ENCODE measurements at places on chromosomes 16 and 17.

DNA sequence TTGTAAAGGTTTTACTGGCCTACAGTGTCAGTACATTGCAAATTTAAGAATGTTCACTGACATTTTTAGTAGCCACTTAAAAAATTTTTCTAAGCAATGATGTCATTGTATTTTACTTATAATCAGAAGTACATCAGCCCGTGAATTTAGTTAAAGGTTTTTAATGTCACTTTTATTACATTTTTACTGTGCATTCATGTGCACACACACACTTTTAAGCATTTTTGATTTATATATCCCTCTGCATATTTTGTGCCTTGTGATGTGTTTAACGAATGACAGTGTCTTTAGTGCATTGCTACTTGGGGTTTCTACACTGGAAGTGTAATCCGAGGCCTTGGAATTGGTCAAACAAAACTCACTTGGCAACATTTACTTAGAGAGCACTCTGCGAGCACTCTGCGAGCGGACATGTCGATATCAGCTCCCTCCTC lies 190.4 kb downstream of the WWOX start:
- DNase-seq: no peak

DNA sequence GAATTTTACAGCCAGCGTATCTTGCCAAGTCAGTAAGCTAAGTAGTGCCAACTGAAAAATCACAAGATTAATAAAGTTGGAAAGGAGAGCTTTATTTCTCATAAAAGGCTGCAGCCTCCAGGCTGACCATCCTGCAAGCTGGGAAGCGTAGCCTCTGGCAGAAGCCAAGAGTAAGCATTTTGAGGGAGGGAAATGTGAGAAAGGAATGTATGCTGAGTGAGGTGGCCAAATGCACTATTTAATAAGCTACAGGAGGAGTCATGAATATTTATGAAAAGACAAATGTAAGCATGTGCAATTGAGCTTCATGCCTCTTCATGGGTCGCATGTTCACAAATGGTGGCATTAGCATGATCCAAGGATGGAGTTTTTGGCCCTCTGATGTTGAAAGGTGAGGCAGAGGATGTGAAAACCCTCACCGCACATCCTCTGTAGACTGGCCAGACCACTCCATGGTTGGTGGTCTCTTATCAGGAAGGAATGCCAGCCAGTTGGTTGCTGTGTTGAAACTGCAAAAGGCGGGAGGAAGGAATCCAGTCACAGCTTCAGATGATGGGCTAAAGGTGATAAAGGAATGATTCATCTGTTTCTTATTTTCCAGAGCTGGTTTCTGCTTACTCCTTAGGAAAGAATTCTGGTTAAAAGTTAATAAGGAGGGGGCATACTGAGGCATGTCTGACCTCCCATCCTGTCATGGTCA lies 9.2 kb downstream of the KRT33B start:
- DNase-seq: no peak

DNA sequence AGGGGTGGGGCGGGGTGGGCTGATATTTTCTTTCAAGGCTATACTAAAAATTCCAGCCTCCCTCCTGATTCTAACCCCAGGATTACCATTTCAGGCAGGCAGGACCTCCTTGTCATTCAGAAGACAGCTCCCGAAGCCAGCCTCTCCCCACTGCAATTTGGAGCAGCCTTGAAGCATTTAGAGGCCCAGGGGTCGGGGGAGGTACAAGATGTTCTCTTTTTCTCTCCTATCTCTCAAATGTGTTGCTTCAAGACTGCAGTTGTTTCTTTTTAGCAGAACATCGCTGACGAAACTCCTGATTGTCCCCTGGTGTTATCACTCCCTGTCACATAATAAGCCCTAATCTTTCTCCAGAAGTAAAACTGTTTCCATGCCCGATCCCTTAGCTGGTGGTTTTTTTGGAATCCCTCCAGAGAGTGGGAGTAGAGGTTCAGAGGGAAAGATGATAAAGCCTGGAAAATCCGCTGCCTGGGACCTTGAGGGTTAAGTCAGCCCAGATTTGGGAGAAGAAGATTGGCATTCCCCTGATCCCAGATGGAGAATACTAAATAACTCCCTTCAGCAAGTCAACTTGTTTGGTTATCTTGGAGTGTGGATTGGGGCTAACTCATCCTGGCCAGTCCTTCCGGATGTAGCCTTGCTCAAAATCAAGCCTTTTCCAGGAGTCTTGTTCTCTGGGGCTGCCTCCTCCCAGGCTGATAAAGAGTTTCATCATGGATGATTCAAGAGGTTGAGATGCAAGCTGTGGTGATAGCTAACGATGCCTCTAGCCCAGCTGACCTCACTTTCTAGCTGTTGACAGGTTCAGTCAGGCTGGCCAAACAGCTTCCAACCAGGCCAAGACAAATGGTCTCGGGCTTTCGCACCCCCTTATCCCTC lies 71.3 kb downstream of the SOX9 start:
- no peak for DNase-seq

DNA sequence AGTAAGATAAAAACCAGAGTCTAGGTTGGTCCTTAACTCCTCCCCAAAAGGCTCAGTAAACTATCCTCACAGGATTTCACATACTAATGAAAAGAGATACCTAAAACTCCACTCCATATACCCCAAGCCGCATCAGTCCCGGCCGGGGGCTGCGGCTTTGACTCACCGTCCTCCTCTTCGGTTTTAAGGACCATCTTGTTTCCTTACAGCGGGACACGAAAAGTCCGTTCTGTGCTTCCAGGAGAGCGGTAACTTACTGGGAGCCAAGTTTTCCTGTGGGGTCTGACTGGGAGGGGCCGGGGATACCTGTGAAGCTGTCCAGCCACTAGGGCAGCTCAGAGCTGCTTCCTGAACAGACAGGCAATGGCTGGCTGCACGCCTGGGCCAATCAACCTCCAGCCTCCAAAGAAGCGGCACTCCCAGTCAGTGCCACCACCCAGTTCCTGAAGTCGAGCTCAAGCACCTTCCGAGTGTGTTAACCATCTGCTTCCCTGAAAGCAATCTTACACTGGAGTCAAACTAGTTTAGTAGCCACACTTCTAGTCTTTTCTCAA lies 45.5 kb downstream of the CYTH1 start:
- DNase-seq: peak; percentile 19

DNA sequence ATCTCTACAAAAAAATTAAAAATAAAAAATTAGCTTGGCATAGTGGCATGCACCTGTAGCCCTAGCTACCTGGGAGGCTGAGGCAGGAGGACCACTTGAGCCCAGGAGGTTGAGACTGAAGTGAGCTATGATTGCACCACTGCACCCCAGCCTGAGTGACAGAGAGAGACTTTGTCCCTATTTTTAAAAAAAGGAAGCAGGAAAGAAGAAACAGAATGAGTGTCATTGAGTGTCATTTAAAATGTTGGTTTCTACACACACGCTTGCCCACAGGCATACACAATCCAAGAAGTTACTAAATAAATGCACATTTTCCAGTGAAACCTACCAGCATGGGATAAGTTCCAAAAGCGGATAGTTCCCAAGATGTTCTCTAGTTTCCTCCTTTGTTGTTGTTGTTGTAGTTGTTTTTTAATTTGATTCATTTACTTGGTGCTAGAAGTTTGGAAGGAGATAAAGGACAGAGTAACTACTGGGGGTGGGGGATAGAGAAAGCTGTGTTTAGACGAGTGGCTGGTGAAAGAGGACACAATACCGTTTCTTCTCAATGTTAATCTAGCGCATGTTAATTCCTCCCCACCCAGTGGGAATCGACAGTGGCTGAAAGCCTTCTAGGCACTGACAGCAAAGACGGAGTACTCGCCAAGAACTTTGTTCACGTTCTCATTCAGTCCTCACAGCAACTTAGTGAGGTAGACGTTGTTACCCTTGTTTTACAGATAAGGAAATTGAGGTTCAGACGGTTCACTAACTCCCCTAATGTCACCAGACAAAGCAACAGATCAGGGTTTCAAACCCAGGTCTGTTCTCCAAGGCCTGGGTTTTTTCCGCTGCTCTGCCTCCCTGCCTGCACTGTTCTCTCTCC lies 17.3 kb downstream of the MRPS23 start:
- no peak for DNase-seq

- no peak for DNase-seq
Measured at GRCh38 chr17:76404976-76405563, 20.7 kb downstream of the SPHK1 start.

GRCh38 chr17:74543891-74544760 lies 1.8 kb downstream of the CD300C start:
- no peak for DNase-seq

GRCh38 chr17:7177954-7178477 lies 1.2 kb downstream of the ASGR1 start:
- no peak for DNase-seq

DNA sequence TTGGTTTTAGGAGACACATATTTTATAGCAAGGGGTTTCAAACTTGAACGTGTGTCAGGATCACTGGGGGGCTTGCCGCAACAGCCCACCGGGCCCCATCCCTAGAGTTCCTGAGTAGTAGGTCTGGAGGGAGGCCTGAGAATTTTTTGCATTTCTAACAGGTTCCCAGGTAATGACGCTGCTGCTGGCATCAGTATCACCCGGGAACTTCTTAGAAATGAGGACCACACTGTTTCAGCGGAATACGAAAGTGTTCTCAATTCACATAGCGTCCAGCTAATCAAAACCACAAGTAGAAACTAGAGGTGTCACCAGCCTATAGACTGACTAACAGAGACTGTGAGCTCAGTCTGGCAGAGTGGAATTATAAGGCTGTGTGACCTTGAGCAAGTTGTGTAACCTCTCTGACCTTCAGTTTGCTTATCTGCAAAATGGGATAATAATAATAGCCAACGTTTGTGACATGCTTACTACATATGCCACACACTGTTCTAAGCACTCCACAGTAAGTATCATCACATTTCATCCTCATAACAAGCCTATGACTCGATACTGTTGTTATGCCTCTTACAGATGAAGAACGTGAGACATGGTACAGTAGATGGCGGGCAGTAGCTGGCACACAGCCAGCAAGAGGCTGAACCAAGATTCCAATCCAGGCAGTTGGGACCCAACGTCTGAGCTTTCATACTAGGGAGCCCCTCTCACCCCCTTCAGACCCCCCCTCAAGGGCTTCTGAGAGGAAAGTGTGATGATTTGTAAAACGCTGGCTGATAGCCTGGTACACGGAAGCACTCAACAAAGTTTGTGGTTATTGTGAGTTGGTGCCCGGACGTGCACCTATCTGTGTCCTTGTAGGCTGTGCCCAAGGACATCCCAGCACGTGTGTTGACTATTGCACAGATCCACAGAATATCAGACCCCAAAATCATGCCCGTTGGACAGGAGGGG lies 4.6 kb upstream of the ICAM2 start:
- no peak for DNase-seq

GRCh38 chr17:21510686-21511362 lies 134.7 kb downstream of the KCNJ12 start:
- DNase-seq: no peak

DNA sequence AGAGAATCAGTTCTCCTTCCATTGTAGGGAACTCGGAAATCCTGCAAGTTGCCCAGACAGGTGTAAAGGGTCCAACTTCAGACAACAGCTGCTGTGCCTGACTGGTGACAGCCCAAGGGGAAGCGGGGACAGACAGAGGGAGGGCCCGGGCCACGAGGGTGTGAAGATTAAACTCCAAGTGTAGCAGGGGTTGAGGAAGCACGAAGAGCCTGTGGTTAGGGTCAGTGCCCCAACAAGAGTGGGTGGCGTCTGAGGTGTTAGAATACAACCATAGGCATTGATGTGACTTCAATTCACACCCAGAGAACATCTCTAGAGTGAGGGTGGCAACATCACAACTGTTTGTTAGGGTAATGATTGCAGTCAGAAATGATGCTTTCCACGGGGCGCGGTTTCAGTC lies 39.1 kb downstream of the ASPA start:
- no peak for DNase-seq

DNA sequence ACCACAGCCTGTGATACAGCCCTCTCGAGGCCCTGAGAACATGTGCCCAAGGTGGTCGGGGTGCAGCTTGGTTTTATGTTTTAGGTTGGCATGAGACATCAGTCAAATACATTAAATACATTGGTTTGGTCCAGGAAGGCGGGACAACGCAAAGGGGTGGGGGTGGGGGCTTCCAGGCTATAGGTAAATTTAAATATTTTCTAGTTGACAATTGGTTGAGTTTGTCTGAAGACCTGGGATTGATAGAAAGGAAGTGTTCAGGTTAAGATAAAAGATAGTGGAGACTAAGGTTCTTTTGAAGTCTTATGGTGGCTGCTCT lies 1.2 kb upstream of the ZKSCAN2 start:
- no peak for DNase-seq

- no peak for DNase-seq
Measured at GRCh38 chr16:73054813-73055482, 7.0 kb upstream of the ZFHX3 start.

GRCh38 chr17:36544307-36545076 lies at the start of gene GGNBP2:
Gene GGNBP2, plus strand, starts transcription at chr17:36544919. Its CDS starts 806 bp downstream, at chr17:36545725.
- peak; percentile 77 for DNase-seq
